NCI-H510A treated with DMSO at 0.1 percent for 48 hours (cell line): ENCODE measurements at places on chromosomes 11 and 22.

DNA sequence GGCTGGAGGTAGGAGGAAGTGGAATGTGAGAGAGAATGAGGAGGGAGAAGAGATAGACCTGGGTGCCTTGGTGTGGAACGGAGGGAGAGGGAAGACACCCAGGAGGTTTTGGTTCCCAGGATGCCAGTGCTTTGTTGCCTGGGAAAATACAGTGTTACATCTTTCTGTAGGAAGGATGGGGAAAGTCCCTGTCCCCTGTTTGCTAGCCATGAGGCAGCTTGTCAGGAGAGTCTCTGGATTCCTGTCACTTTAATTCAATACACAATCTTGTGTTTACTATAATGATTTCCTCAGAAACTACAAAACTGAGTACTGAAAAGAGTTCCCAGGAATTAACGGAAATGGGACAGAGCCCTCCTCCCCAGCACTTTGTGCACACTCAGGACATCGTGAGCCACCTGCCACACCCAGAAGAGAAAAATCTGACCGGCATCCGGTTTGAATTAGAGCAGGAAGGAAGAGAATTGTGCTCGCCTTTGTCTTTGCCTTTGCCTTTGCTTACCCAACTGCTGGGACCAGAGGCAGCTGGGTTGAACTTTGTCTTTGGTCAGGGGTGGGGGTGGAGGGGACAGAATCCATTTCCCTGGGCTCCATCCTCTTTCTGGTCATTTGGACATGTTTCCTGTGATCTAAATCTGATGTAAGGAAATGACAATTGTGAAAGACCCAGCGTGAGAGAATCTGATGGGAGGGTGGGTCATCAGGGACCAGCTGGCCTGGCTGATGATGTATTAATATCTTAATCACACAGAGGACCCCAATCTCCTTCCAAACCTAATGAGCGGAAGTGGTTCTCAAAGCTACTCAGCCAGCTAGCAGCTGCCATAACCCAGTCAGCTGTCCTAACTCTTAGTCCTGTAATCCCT is 1.3 kb upstream of the LIMK2 start:
- DNase-seq, result no peak

- peak; percentile 38 for DNase-seq
Measured at GRCh38 chr22:42368379-42369249, 63.6 kb downstream of the NFAM1 start.

DNA sequence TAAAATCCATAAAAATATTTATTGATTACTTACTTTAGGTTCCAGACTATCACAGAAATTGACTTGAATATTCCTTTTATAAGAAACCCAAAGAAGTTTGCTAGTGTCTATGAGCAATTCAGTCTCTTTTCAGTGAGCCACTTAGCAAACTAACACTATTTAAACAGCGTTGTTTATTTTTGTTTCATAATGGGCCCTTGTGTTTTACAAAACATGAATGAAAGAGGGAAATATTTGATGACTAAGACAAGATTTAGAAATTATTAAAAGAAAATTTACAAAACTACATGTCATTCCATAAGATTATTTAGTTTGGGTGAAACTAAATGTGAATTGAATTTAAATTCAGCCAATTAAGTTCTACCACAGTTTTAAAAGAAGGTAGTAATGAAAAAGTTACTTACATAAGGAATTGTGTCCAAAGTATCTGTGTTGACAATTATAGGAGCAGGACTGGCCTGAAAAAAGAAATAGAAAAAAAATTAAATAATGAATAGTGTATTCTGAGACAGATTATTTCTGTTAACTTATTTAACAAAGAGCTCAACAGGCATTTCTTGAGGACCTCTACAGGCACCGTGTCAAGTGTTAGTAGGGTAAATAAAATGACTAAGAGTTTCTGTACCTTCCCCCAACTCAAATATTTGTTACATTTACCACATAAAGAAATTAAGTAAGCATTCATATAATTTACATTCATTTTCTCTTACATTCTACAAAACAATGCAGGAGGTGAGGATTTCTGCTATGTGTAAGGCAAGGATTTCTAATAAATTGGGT is 964.9 kb upstream of the CCDC90B start:
- peak; percentile 64 for DNase-seq

GRCh38 chr11:64726867-64727530 is 4.0 kb upstream of the NRXN2 start:
- no peak for DNase-seq

DNA sequence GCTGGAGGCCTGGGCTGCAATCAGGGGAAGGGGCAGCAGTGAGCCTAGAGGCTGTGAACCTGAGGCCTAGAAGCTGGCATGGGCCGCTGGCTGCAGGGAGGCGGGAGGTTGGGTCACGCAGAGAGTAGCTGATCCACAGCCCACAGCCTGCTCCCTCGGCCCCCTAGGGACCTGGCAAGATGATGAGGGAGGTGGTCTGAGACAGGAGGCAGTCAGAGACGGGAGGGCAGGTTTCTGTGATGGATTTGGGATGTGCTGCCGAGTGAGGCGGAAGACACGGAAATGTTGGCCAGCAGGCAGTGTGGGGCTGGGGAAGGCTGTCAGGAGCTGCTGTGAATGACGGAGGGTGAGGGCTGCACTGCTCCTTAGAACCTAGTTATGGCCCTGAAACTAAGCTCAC is 22.7 kb downstream of the LRFN4 start:
- no peak for DNase-seq

GRCh38 chr22:23156286-23156685 is 11.0 kb downstream of the RAB36 start:
- DNase-seq, result no peak

GRCh38 chr11:35524780-35525179 is 636 bp downstream of the PAMR1 start:
- no peak for DNase-seq

- no peak for DNase-seq
Measured at GRCh38 chr11:19162951-19163505, 38.8 kb downstream of the CSRP3 start.
